Activated CD4-positive, alpha-beta memory T cell treated with anti-CD3 and anti-CD28 coated beads for 36 hours (primary cell): ENCODE measurements at places on chromosomes 11 and 22.

DNA sequence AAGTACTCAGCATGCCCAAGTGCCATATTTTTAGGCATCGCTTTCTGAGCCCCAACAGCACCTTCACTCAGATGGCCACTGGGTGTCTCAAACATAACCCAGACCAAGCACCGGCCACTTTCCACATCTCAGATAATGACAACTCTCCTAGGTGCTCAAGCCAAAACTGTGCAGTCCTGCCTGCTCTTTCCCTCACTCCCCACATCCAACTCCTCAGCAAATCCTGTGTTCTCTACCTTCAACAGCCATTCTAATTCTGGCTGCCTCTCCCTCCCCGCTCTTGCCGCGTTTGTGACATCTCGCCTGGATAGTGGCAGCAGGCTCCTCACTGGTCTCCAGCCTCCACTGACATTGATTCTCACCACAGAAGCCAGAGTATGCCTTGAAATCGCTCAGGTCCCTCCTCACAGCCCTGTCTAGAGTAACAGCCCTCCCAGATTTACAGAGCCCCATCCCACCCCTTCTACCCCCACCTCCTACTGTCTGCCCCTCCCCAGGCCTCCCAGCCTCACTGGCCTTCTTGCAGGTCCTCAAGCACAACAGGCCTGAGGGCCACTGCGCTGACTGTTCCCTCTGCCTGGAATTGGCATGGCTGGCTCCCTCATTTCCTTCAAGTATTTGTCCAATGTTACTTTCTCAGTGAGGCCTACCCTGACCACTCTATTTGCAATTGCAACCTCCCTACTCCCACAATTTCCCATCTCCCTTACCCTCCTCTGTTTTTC, 1.3 kb upstream of the PHETA2 start:
- DNase-seq: no peak

- DNase-seq: no peak
Observed at GRCh38 chr11:130370845-130371590, 56.3 kb upstream of the ZBTB44 start.

- no peak for DNase-seq
Observed at GRCh38 chr11:13759050-13759449, 90.6 kb downstream of the FAR1 start.

DNA sequence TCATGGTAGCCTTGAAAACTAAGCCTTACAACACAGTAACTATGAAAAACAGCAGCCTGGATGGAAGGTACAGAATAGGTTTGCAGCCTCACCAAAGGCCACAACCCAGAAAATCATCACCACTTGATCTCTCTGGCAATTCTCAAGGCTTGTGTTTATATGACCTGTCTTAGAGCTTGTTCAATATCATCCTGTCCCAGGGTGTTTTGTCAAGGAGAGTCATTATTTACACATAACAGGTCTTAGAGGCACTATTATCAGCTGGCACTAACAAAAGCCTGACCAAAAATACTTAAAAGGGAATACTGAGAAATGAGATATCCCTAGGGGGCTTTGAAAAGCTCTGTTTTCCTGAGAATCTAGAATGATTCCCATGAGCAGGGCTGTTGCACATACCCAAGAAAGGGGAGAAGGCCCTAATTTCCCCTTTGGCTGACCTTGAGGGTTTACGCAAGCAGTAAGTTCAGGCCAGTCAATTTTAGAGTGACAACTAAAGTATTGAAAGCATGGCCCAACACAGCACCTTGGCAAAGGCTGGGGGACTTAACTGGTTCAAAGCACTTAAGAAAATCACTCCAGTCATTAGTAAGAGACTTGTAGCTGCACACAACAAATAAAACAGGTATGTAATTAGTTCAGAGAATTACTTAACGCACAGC, 7.9 kb downstream of the SC5D start:
- DNase-seq: no peak

- no peak for DNase-seq
Observed at GRCh38 chr22:42938449-42938848, 76.5 kb downstream of the PACSIN2 start.

DNA sequence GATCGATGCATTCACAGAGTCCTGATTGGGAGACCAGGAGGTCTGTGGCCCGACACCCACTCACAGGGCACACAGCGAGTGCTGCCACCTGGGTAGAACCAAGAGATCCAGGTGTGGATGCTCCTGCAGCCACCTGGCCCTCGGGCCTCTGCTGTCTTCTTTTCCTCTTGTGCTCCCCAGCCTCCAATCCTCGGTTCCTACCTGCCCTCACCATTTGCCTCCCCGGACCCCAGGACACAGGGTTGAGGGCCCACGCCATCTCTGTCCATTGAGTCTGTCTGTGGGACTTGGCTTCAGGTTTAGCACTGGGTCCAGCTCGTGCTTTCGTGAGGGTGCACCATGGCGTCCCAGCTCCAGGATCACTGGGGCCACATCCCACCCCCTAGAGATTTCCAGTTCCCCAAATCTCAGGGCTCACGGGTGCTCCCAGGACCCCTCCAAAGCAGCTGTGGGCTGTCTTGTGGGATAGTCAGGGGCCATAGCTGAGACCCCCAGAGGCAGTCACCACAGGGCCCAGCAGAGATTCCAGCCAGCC, 591.1 kb downstream of the BRD1 start:
- DNase-seq: no peak

DNA sequence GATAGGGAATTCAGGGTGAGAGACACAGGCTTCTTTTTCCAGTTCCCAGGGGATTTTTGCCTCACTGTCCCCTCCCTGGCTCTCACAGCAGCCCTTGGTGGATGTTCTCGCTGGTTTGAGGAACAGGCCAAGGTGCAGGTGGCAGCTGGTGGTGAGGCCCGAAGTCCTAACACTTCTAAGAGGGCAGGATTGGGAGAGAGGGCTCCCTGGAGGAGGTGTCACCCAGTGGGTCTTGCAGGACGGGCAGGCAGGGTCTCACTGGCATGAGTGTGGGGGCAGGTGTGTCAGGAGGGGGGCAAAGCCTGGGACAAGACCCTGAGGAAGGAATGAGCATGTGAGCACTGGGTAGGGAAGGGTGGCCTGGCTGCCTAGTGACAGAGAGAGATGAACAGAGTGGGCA, 9.2 kb downstream of the ADORA2A start:
- no peak for DNase-seq

DNA sequence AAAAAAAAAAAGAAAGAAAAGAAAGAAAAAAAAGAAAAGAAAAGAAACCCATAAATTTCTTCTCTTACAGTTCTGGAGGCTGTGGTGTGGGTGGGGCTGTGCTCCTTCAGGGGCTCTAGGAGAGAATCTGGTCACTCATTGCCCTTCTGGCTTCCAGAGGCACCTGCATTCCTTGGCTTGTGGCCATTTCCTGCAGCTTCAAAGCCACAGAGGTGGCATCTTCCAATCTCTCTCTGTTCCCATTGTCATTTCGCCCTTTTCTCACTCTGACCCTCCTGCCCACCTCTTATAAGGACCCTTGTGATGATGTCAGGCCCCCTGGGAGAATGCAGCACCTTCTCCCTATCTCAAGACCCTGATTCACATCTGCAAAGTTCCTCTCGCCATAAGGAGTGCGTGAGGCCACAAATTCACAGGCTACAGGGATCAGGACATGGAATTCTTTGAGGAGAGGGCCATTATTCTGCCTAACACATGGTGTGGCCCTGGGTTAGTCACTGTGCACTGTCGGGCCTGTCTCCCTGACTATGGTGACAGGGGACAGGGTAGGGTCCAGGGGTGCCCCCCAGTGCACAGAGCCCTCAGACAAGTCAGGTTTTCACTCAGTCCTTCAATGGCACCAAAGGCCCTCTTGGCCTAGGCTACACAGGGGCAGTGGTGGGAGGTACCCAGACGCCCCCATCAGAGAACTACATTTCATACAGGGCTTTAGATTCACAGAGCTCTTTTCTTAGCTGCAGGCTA, 38.6 kb upstream of the PRR5 start:
- no peak for DNase-seq
